ENCODE measurements at places on chromosomes 5 and 9. TPM values are rescaled to one million over a fixed set of nuclear protein-coding genes. Genes with fewer than 3 reads are reported as not detected.

DNA sequence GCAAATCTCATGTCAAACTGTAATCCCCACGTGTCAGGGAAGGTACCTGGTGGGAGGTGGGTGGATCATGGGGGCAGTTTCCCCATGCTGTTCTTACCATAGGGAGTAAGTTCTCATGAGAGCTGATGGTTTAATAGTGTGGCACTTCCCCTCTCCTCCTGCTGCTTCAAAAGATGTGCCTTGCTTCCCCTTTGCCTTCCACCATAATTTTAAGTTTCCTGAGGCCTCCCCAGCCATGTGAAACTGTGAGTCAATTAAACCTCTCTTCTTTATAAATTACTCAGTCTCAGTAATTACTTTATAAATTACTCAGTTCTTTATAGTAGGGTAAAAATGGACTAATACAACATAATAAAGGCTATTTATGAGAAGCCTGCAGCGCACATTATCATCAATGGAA lies 7.1 kb upstream of the CNTRL start:
- no peak for DNase-seq

- no peak for DNase-seq
These were observed 50.0 kb downstream of the FCHO2 start for GRCh38 chr5:73005886-73006285.

Gene NRARP
- 0.12 TPM for total RNA-seq

Gene ADAMTS12
- 50.0 TPM for total RNA-seq

Gene SHOC1
- not detected for total RNA-seq

Gene PCDHGA8
- 0.92 TPM for total RNA-seq

GRCh38 chr9:99866398-99866797 lies 40.1 kb upstream of the STX17 start:
- no peak for DNase-seq

DNA sequence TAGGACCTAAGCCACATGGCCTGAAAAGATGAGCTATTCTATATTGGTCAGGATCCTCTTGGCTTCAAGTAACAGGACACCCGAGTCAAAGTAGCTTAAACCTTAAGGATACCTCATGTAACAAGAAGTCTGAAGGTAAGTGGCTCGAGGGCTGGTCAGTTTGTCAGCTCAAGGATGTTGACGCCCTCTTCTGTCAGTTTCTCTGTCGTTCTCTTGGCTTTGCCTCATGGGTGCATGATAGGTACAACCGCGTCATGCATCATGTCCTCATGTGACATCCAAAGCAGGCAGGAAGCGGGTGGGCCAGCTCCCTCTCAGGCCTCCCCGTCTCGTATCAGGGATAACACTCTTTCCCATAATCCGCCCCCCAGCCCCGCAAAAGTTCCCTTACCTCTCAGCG lies 22.1 kb upstream of the TCERG1 start:
- no peak for DNase-seq

- DNase-seq = no peak
These were observed 95.0 kb upstream of the HAND1 start for GRCh38 chr5:154573011-154573410.

Gene ADRA1B
- total RNA-seq = 0.17 TPM

Gene CMYA5
- 0.27 TPM for total RNA-seq

GRCh38 chr5:89303033-89303480 lies 420.1 kb upstream of the MEF2C start:
- DNase-seq = no peak

GRCh38 chr5:39794513-39795210 lies 369.9 kb upstream of the DAB2 start:
- DNase-seq = no peak

DNA sequence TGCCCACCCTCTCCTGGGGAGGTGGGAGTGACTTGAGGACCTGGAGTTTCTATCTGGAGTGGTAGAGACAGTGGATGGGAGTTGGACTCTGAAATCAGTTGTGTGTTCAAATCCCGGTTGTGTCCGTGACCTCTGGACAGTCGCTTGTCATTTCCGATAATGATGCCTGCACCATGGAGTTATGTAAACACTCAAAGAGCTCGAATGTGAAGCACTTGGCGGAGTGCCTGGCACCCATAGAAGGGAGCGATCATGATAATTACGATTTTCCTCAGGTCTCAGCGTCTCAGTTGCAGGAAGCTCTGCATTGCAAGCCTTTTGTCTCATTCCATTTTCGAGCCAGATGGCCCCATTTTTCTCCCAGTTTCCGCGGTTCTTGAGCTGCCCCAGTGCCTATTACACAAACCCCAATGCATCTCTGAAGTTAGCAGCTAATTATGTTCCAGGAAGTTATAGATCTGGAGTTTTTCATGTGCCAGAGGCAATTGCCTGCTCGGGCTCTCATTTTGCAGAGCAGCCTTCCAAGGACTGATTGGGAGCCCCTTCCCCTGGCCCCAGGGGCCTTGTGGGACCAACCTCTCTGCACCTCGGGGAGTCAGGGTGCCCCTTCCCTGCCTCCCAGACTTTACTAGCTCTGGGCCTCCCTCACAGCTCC lies 175.5 kb upstream of the MVB12B start:
- DNase-seq = no peak

DNA sequence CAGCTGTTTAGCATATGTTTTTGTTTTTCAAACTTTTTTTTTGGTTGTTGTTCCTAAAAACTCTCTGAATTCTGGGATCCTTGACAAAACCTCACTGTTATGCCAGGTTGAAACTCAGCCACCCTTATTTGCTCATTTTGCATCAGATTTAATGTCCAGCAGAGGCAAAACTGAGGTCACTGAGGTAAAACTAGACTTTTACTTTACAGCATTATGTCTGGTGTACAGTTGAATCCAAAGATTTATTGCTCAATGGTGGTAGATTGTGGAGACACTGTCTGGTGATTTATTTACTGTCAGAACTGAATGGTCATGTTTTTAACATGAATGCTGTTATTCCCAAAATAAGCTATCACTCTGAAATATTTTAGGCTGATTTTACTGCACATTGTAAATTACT lies 87.9 kb downstream of the FBXL7 start:
- DNase-seq = no peak

DNA sequence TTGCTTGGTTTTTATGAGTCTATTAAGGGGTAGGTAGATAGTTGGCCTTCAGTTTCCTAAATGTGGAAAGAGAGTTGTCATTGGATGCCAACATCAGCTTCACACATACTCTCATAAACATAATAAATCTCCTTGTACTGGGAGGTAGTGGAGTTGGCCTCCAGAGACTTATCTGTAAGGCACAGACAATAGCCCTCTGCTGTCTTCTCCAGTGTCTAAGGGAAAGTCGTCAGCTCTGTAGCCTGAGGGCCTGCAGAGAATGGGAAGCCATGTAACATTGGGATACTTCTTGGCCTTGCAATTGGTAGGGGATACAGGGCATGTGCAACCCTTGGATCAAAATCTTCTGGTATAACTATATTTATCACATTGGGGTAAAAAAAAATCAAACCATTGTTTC lies 331.9 kb upstream of the KLF9 start:
- no peak for DNase-seq

- DNase-seq = no peak
These were observed 183.8 kb upstream of the ITGA1 start for GRCh38 chr5:52603778-52604554.

Data from HFFc6 (cell line).